ENCODE measurements at places on chromosomes 16 and 17.

DNA sequence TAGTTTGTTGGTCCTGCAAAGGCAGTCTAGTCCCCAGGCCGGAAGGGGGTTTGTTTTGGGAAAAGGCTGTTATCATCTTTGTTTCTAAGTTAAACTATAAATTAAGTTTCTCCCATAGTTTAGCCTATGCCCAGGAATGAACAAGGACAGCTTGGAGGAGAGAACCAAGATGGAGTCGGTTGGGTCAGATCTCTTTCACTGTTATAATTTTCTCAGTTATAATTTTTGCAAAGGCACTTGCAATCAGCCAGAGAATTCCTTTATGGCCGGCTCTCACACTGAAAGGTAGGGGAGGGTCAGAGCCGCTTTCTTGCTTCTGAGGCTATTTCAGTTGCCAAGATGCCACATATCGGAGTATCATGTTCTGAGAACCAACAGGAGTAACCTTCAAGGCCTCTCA, 59.2 kb upstream of the ATF7IP2 start:
- DNase-seq: no peak

DNA sequence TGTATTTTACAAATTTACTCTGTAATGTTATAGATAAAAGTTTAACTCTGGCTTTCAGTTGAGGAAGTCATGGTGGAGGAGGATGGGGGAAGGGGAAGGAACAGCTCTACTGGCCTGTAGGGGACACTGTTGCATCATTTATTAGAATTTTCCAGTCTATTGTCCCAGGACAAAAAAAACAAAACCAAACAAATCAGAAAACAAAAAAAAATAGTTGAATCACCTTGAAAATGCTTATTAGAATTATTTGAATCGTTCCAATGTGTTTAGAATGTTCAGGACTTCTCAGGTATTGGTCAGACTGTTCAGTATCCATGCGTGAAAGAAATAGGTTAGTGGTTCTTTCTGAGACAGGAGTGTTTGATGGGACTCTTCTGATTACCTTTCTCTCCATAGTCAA, 242.0 kb downstream of the FTO start:
- no peak for DNase-seq

- DNase-seq: no peak
Measured at GRCh38 chr17:76775021-76775600, 37.2 kb downstream of the MFSD11 start.

DNA sequence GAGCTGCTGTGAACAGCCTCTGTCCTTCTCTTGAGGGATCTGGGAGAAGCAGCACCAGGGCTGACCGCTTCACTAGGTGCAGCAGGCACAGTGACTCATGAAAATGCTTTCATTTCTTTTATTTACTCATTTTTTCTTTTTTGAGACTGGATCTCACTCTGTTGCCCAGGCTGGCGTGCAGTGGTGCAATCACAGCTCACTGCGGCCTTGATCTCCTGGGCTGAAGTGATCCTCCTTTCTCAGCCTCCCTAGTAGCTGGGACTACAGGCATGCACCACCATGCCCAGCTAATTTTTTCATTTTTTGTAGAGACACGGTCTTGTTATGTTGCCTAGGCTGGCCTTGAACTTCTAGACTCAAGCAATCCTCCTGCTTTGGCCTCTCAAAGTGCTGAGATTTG, 216.8 kb upstream of the EEF2KMT start:
- no peak for DNase-seq

GRCh38 chr16:22189473-22190080, 16.5 kb upstream of the EEF2K start:
- no peak for DNase-seq

- no peak for DNase-seq
Measured at GRCh38 chr16:56637814-56638750, at the start of gene MT1A. TSS of gene MT1A (plus strand) at chr16:56638666. CDS start at chr16:56638739, 73 bp downstream.

DNA sequence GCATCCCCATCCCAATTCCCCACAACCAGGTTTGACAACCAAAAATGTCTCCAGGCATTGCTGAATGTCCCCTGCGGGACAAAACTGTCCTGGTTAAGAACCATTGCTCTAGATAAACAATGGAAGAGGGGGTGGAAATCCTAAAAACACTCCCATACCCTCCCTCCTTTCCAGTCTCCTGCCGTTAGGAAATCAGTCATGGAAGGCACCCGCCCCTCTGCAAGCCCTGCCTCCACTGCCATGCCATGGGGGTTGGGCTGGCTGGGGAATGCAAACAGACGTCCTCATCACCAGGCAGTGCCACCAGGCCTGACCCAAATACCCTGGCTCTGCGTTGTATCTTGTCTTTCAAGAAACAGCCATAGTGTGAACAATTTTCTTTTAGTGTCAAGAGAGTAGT, 57.5 kb downstream of the CYTH1 start:
- DNase-seq: no peak

- DNase-seq: no peak
Measured at GRCh38 chr16:9545522-9546437, 454.3 kb downstream of the HAPSTR1 start.

- DNase-seq: no peak
Measured at GRCh38 chr16:81657781-81658180, 121.3 kb upstream of the PLCG2 start.

DNA sequence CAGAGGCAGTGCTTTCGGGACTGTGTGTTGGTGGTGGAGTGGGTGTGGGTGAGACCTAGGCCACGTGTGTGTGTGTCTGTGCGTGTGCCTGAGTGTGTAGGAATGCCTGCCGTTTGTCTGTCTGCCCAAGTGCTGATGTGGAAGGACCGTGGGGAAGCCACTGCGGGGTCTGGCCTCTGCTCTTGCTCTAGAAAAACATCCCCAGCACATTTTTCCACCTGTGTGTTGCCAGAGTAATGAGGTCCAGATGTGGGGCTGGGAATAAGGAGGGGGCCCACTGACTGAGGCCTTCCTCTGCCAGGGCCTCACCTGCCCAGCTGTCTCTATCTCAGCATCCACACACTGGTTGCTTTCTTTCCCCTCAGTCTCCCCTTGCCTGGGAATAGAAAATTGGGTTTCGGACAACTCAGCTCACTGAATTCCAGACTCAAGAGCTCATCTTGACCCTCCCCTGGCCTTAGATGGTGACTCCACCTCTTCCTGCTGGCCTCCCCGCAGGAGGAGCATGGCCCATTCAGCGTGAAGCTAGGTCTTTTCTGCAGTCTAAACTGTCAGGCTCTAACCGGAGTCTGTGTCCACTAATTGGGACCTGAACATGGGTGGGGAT, 7.6 kb downstream of the SGCA start:
- no peak for DNase-seq

- peak; percentile 44 for DNase-seq
Measured at GRCh38 chr17:32909787-32910369, 18.1 kb upstream of the TMEM98 start.

GRCh38 chr16:63244631-63245030, 1208.4 kb upstream of the CDH8 start:
- DNase-seq: peak; percentile 36

GRCh38 chr17:9170853-9171252, 149.5 kb downstream of the NTN1 start:
- DNase-seq: no peak

- no peak for DNase-seq
Measured at GRCh38 chr17:32516940-32517701, 30.3 kb downstream of the CDK5R1 start.

DNA sequence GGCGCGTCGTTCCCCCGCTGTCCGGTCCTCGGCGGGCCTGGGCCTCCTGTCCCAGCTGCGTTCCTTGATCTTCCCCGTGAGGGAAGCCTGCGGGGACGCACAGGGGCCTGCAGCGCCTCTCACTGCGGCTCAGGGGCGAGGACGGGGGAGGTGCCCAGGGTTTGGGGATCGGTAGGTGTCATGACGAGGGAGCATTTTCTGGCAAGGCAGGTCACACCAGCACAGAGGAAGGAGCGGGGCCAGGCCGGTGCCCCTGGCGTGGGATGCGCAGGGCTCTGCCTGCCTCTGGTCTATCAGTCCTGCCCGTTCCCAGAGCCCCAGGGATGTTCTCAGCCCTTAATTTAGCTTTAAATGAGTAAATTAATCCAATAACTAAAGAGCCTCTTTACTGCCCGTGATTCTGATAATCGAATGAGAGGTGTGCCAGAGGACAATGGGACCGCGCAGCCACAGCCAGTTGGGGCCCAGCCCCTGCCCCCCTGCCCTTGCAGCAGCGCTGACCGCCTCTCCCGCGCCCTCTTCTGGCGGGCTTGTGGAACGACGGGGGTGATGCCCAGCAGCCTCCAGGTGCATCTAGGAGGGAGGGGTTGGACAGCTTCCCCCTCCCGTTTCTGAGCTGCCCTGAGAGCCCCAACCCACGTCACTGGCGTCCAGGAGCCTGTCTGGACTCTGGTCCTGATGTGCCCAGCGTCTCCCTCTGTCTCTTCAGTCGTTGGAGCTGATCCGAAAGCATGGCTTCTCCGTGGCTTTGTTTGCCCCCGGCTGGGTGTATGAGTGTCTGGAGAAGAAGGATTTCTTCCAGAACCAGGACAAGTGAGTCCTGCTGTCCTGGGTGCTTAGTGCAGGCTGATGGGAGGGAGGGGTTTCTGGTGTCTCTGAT, 7.9 kb downstream of the ENGASE start:
- DNase-seq: peak; percentile 28

DNA sequence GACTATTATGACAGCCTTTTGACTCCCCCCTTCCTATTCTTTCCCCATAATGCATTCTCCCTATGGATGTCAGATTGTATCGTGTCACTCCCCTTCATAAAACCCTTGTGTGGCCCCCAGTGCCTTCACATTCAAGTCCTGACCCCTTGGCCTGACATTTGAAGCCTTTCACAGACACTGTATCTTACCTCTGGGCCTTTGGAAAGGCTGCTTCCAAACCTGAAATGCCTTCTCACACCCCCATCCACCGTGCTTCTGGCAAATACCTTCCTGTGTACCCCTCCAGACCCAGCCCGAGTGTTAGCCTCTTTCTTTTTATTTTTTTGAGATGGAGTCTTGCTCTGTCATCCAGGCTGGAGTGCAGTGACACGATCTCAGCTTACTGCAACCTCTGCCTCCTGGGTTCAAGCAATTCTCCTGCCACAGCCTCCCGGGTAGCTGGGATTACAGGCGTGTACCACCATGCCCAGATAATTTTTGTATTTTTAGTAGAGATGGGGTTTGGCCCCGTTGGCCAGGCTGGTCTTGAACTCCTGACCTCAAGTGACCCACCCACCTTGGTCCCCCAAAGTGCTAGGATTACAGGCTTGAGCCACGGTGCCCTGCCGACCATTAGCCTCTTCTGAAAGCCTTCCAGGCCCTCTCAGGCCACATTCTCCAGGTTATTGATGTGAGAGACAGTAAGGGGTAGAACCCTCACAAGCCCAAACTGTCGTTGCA, 2.1 kb downstream of the ARMC5 start:
- DNase-seq: no peak

DNA sequence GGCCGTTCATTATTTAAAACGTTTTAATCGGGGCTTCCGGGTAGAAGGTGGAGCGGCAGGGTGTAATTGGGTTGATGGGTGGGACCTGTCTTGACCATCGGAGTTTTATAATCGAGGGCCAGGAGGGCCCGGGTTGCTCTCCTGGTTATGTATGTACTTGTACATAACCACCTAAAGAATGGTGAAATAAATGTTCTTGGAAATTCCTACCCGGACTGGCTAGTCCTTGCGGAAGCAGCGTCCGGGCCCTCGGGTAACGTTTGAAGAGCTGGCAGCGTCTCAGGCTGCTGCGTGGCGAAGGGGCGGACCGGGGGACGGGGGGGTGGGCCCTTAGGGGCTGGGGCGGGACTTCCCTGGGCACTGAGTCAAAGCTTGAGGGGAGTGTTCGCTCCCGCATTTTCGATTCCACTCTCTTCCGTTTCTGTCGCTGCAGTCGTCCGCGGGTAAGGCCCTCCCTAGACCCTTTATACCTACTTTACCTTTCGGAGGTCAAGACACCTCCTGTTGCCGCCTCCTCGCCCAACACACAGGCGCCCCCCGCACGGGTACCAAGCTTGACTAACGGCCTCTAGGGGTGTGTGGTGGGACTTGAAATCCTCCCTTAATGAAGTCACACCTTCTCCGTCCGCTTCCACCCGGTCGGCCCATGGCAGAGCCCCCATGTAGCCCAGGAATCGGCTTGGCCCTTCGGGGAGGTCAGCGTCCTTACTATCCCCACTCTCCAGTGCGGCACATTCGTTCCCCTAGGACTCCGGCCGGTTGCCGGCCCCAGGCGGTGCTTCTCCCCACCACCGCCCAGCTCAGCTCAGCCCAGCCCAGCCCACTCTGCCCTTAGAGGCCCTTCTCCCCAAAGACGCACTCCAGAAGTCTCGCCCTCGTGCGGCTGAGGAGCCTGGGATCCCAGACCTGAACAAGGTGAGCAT, at the start of gene TMEM106A:
TMEM106A (plus strand) TSS at position 396 of the 923 bp plus-strand sequence. CDS start 1,167 bp downstream, outside the sequence.
- DNase-seq: no peak

DNA sequence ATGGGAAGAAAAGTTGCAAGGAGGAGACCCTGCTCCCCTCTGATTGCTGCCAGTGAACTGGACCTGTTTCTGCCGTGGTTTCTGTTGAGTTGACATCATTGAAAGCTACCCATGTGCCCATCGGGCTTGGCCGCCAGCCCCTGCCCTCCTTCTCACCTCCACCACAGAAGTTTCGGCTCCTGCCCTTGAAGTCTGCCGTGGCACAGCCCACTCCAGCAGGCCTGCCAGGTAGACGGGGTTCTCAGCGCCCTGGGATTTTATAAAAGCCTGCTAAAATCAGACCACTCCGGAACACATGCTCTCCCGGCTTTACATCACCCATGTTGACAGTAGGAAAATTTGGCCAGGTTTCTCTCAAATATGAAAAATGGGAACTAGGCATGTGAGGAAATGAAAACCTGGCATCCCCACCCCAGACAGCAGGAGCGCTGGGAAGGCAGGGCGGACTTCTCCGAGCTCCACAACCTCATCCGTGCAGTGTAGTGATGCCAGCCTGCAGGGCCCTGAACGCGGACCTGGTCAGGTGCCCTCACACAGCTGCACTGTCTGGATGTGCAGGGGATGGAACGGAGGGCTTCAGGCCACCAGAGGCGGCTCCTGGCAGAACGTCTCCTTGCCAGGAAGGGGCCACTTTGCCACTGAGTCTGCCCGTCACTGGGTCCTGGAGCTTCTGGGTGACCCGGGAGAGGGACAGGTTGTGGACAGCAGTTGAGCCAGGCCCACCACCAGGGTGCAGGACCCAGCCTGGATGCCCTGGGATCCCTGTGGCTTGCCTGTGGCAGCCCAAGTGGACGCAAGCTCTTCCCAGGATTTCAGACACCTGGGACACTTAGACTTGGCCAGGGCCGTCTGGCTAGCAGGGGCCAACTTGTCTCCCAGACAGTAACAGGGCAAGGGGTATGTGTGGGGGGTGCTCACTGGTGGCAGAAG, 6.9 kb upstream of the GSE1 start:
- DNase-seq: peak; percentile 44

All from NCI-H446 (cell line).